Activated T-helper 1 cell treated with Interleukin-2 at 50 U/mL for 16 hours (primary cell): ENCODE measurements at places on chromosomes 4 and X.

DNA sequence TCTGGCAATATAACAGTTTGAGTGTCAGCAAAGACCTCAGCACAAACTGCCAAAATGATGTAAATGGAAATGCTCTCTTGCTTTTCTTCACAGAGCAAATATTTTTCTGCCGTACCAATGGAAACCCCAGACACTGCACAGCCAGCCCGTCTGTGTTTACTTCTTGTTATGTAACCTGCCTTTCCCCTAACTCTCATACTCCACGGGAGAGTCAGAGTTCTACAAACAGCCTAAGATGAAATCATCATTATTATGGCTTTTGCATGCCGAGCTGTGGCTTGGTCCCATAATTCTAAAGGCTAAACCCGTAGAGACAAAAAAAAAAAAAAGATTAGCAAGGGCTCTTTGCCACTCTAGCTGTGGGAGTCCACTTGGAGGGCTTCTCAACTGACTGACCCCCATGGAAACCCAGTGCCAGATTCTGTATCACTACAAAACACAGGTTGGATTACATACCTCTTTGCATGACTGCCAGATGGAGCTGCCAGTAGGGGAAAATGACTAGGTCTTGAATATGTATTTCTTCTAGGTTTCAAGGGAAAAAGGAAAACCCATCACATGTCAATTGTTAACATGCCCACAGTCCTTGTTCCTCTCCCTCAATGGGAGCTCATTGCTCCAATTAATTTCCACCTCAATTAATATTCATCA, 197.2 kb upstream of the CNKSR2 start:
- no peak for DNase-seq

GRCh38 chrX:151505796-151506195, 57.7 kb upstream of the PASD1 start:
- DNase-seq, result no peak

DNA sequence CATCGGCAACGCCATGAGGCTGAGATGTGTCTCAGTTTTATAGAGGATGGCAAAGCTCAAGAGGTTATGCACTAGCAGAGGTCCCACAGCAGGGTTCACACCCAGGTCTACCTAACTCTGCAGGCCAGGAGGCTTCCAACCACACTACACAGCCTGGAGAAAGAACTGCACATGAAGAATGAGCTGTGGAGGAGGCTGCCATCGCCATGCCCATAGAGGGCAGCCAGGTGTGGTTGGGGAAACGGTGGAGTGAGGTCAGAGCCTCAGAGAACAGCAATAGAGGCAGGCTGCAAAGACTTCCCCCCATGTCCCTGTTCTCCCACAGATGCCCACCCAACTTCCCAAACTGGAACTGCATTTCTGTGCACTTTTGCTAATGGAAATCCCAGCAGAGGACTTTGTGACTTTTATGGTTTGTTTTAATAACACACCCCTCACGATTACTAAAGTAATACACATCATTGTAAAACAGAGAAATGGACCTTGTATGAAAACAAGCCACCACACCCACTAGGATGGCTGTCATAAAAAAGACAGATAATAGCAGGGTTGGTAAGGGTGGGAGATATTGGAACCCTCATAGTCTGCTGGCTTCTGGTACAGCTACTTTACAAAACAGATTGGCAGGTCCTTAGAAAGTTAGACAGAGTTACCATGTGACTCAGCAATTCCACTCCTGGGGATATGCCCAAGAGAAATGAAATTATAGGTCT, 58.9 kb upstream of the PROM1 start:
- DNase-seq, result no peak

DNA sequence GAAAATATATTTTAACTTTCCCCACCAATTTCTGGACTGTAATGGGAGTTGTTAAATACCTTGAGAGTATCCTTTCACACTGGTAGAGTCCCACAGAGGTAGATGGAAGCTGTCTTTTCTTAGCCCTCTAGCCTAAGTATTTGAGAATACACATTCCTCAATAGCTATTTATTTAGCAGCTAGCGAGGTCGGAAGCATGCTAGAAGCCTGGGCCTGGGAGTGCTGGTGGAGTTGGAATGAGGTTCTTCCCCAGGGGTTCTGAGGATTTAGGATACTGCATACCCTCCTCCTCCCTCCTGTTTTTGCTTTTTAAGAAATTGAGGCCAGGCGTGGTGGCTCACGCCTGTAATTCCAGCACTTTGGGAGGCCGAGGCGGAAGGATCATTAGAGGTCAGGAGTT, 999 bp upstream of the KLHL15 start:
- no peak for DNase-seq

DNA sequence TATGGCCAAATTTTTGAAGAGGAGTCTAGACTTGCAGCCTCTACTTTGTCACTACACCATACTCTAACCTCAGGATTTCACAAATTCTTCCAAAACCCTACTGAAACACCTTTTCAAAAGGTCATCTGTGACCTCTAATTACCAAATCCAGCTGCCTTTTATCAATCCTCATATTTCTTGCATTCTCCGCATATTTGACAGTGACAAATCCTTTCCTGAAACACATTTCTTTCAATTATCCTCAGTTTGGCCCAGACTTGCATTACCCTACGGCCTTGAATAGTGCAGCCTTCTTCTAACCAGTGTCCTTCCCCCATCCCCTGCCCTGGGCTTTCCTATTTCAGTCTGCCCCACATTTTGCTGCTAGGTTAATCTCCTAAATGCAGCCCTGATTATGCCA, 25.5 kb downstream of the MID2 start:
- no peak for DNase-seq

GRCh38 chrX:11577603-11578002, 88.1 kb downstream of the ARHGAP6 start:
- no peak for DNase-seq

- DNase-seq, result no peak
These were observed 4.4 kb upstream of the ZFP92 start for GRCh38 chrX:153406903-153407302.

- no peak for DNase-seq
These were observed 20.6 kb upstream of the KIAA0232 start for GRCh38 chr4:6761649-6762615.

DNA sequence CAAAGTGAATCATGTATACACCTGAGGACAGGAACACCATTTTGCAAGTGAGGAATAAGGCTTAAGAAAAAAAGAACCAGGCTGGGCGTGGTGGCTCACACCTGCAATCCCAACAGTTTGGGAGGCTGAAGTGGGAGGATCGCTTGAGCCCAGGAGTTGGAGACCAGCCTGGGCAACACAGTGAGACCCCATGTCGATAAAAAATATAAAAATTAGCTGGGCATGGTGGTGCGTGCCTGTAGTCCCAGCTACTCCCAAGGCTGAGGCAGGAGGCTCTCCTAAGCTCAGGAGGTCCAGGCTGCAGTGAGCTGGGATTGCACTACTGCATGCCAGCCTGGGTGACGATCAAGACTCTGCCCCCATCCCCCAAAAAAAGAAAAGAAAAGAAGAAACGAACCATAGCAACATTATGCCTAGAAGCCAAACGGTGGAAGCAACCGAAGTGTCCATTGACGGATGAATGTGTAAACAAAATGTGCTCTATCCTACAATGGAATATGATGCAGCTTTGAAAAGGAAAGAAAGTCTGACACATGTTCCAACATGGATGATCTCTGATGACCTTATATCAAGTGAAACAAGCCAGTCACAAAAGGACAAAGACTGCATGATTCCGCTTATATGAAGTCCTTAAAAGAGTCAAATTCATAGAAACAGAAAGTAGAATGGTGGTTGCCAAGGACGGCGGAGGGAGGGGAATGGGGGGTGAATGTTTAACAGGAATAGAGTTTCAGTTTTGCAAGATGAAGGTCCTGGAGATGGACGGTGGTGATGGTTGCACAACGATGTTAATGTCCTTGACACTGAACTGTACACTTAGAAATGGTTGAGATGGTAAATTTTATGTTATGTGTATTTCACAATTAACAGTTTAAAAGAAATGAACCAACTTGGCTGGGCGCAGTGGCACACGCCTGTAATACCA, 8.6 kb upstream of the KIAA0232 start:
- no peak for DNase-seq

GRCh38 chr4:154049457-154050181, 260.7 kb upstream of the SFRP2 start:
- DNase-seq, result no peak

- DNase-seq, result no peak
These were observed 212.7 kb upstream of the TBL1X start for GRCh38 chrX:9252182-9252581.

DNA sequence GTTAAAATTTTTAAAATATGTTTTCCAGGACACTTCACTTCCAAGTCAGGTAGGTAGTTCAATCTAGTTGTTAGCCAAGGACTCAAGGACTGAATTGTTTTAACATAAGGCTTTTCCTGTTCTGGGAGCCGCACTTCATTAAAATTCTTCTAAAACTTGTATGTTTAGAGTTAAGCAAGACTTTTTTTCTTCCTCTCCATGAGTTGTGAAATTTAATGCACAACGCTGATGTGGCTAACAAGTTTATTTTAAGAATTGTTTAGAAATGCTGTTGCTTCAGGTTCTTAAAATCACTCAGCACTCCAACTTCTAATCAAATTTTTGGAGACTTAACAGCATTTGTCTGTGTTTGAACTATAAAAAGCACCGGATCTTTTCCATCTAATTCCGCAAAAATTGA, 49.7 kb downstream of the XIAP start:
- DNase-seq, result no peak

GRCh38 chr4:44652002-44652401, 577 bp upstream of the YIPF7 start:
- no peak for DNase-seq

DNA sequence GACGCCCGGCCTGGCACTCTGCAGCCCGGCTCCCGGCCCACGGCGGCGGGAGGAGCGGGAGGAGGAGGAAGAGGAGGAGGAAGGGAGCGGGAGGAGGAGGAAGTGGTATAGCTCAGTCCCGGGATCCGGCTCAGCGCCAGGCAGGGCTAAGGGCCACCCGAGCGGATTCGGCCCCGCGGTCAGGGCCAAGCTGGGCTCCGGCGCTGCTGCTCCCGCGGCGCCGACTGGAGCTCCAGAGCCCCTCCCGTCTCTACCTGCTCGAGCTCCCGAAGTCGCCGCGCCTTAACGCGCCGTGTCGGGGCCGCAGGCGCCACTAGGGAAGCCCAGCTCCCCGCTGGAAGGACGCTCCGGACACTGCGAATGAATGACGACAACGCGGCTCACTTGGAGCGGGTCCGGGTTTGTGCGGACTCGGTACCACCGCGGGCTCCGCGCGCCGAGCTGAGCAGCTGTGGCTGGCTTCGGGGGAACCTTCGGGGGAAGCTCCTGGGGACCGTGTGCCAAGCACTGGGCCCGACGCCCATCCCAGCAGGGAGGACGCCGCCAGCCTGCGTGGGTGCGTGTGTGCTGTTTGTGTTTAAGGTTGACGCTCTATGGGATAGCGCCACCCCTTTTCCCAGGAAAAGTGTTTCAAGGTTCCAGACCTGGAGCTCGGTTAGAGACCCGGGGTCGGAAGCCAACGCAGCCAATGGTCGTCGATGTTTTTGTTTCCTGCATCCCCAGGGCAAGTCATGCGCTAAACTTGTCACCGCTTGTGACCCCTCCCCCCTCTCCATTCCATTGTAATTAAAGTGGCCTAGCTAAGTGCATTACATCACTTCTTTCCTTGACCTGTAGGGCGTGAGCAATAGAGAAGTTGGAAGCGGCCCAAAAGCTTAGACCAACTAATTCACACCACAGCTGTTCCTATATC, at the start of gene TBC1D9:
Gene TBC1D9 (minus strand): TSS at position 67 of the 913 bp plus-strand sequence. CDS start 340 bp downstream, outside the sequence.
- no peak for DNase-seq

GRCh38 chr4:186082221-186082620, 13.3 kb downstream of the TLR3 start:
- no peak for DNase-seq

GRCh38 chr4:77062856-77063255, 12.9 kb downstream of the CCNI start:
- no peak for DNase-seq

DNA sequence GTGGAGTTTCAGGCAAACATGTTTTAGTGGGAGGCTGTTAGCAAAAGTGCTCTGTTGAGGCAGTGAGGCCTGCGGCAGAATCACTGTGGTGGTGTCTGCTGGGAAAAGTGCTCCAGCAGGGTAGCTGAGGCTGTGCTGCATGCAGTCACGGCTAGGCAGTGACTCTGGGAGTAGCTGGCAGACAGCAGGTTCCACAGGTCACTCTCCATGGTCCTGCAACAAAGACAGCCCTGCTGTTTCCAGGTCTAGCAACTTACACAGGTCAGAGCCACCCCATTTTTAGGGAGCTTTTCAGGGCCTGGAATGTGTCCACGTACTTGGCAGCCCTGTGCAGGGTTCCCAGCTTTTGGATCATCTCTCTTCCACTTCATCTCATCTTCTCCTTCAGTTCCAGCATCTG, 184.3 kb downstream of the NAA11 start:
- no peak for DNase-seq

DNA sequence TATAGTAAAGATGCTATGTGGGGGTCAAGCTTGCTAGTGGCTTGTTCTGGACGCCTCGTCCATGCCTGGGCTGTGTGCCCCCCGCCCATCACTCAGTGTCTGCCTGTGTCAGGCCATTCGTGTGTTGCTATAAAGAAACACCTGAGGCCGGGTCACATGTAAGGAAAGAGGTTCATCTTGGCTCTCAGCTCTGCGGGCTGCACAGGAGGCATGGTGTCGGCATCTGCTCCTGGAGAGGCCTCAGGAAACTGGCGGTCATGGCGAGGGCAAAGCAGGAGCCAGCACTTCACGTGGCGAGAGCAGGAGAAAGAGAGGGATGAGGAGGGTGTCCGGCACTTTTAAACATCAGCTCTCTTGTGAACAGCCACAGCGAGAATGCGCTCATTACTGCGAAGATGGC, 25.2 kb downstream of the PIGG start:
- DNase-seq, result no peak

- DNase-seq, result no peak
These were observed 2023.0 kb upstream of the AGA start for GRCh38 chr4:179465131-179465797.

GRCh38 chr4:150972592-150972991, 42.5 kb downstream of the LRBA start:
- DNase-seq, result no peak

DNA sequence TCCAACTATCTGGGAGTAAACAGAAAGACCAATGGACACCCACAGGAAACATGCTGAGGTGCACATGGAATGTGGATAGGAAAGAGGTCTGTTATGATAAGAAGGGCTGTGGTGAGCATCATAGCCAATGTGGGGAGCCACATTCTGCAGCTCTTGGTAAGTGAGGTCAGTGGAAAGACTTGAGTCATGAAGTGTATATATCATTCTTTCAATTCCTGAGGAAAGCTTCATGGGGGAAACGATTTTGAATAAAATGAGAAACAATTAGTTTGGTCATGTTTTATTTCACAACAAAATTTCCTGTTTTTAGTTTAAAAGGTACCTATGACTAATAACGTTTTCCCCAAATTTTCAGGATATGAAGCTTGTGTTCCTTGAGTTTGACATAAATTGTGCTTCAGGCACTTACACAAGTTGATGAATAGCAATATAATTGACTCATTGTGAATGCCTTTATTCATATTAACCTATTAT, 41.4 kb upstream of the RASSF6 start:
- DNase-seq, result no peak

- no peak for DNase-seq
These were observed 160.9 kb downstream of the AFAP1 start for GRCh38 chr4:7778510-7779431.

DNA sequence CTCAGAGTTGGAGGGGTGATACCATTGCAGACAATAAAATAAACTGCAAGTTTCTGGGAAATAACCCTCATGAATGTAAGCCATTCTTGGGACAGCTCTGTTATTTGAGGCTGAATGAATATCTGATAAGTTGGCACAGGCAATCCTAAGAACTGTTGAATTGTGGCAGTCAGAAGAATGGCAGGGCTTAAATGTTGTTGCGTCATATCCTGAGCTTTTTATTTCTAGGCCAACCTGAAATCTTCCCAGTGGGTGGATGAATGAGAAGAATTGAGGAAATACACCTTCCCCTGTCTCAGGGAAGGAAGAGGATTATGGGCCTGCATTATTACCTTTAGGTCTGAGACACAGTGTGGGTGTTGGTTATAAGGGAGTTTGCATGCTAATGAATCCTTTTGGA, 64.4 kb upstream of the C4orf54 start:
- no peak for DNase-seq
